AG04450 (cell line): ENCODE measurements at places on chromosomes 5 and 9.

DNA sequence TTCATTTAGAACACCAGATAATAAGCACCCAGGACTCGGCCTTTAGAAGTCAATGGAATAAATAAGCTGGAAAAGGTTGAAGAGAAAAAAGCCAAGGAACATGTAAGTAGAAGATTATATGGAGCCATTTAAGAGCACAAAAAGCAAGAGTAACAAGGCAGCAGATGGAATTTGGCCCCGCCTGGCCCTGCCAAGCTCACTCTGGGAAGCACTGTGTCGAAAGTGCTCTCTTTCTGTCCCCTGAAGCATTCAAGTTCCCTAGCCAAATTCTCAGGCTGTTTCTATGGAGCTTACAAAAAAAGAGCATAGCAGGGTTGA lies 73.0 kb upstream of the GPR151 start:
- no peak for DNase-seq

DNA sequence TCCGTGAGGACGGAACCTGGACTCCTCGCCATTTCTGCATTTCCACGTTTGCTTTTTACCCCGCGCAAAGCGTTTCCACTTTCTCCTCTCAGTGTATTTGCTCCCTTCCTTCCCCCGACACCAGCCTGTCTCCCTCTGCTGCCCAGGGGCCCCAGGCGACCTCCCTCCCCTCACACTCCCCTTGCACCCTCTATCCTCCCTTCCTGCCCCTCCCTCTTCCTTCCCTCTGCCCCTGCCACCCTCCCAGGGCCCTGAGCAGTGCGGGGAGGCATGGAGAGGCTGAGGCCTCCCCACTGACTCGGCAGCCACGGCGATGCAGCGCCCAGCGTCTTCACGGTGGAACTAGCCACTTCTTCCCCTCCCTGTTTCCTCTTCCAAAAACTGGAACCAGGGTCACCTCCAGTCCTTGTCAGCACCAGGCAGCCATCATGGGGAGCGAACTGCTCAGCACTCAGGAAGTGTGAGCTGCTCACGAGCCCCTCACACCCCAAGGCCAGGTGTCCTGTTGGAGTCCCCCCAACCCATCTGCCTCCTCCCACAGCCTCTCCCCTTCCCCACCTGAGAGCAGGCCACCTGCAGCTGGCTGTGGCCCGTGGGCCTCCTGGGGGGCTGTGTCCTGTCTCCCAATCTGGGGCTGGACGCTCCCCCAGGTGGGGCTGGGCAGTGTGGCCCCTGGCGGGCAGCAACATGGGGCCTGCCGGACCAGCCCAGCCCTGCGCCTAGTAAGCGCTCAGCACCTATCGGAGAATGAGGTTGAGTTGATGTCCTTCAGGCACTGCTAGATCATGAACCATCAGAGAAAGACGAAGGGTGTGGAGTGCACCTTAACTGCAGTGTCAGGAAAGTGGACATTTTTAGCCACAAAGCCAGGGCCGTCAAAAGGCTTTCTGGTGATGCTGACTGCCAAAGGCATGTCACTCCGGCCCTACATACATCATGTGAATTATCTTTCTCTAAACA lies 17.5 kb downstream of the UBE2QL1 start:
- DNase-seq = no peak

DNA sequence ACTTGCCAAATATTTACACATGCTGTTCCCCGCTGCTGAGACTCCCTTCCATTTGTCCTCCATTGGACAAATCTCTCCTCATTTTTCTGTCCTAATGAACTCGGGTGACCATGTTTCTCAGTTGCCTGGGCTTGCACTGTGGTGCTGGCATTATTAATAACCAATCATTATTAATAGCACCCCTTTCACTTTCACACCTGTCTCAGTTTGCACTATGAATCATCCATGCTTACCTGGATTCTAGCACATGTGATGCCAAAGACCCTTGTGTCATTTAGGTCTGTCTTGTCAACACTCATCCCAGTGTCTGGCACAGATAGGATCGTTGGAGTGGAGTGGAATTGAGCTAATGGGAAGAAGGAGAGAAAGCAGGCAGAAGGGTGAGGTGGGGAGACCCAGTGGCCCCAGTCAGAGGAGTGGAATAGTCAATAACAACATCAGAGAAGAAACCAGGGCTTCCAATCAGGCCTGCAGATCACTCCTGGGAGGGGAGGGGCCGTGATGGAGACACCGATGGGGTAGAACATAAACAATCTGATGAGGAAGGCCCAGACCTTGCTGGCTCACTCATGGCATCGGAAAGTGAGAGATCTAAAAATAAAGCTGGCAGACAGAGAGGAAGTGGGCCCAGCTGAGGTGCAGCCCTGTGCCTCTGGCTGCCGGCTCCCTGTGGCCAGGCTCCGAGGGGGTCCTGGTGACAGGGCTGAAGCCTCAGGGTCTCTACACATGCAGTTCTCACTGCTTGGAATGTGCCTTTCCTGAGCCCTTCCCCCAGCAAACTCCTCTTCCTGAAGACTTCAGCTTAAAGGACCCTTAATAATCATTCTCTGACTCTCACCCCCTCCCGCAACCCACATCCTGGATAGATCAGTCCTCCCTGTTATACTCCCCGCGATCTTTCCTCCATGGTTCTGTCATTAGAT lies 33.5 kb upstream of the CRB2 start:
- no peak for DNase-seq

DNA sequence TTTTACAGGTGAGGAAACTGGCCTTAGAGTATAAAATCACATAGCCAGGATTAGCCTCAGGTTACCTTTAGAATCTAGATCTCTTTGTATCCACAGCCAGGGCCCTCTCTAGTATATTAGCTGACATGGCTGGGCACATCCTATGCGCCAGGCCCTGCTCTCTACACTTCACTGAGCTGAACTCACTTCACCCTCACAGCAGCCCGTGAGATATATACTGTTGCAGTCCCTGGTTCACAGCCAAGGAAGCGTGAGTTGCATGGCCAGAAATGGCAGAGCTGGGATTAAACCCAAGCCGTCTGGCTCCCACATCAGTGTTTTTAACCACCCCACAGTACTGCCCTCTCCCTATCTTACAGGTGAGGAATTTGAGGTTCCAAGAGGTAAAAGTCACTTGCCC lies 58.4 kb downstream of the DAB2IP start:
- no peak for DNase-seq

DNA sequence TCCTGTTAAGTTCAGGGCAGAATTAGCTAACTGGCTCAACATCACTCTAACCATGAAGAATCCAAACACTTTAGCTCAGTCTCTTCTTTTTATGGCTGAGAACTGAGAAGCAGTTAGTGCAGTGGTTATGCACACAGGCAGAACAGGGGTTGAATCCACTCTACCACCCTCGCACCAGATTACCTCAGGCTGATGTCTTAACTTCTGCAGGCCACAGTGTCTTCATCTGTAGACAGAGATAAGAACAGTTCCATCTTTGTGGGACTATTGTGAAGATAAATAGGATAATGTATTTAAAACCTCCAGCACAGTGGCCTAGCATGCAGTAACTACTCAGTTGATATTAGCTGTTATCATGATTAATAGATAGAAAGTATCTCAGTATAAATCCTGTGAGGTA lies 54.8 kb downstream of the FAM114A2 start:
- no peak for DNase-seq

GRCh38 chr5:107389130-107389774 lies 281.5 kb downstream of the EFNA5 start:
- no peak for DNase-seq

DNA sequence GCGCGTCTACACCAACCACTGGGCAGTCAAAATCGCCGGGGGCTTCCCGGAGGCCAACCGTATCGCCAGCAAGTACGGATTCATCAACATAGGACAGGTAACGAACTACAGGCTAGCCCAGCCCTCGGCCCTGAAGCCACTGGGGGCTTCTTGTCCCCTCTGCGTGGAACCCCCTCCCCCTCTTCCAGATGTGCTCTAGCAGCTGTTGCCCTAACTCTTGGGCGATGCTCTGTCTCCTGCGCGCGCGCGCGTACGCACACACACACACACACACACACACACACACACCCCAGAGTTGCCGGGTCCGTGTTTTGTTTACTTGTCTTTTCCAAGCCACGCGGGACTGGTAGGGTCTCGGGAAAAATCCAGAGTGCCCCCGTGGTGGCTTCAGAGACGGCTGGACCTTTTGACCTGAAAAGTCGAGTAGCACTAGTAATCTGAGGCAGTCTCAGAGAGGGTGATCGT lies 836 bp downstream of the PCSK5 start:
- DNase-seq = peak; percentile 0

DNA sequence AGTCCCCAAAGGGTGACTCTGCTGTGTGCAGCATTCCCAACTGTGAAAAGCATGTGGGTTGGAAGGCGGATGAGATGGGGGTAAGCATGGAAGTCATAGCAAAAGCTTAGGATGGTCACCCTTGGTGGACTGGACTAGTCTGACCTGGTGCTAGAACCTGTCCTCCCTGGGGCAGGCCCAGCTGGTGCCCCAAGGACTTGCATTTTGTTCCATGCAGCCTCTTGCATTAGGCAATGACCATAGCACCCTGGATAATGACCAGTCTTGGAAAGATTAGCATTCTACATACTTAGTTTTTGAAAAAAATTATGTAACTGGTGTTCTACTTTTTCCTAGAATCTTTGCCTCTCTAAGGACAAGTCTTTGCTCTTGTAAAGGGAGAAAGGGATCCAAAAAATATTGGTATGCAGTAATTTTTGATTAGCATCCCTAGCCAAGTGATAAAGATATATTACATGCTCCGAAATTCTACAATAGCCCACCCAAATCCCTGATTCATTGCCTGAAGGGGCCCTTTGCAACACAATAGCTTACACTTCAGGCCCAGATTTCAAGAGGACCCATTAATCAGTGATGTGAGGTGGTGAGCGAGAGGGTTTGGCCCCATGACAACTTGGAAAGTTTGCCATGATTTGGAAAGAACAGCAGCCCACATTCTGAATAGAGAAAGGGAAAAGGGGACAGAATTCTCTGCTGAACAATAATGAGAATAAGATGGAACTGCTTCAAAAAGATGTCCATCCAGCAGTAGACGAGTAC lies 93.3 kb upstream of the CD180 start:
- DNase-seq = no peak

DNA sequence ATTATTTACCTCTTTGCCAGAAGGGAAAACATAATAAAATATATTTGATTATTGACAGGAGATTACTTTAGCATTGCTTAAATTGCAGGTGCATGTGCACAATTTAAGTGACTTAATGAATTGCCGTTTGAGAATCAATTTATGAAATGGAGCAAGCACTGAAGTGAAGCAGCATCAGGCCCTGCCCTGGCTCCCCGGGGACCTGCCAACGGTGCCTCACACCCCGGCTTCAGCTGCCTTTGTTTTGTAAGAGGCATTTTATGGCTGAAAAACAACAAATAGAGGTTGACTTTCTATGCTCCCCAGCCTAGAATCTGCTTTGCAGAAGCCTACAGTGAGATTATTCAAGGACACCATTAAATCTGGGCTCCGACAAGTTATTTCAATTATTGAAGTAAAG lies 359.1 kb upstream of the IRX4 start:
- DNase-seq = no peak

GRCh38 chr9:76817489-76817888 lies 53.3 kb downstream of the PCA3 start:
- DNase-seq = peak; percentile 55
